CD8-positive, alpha-beta memory T cell (primary cell): ENCODE measurements at places on chromosomes 2 and 18.

DNA sequence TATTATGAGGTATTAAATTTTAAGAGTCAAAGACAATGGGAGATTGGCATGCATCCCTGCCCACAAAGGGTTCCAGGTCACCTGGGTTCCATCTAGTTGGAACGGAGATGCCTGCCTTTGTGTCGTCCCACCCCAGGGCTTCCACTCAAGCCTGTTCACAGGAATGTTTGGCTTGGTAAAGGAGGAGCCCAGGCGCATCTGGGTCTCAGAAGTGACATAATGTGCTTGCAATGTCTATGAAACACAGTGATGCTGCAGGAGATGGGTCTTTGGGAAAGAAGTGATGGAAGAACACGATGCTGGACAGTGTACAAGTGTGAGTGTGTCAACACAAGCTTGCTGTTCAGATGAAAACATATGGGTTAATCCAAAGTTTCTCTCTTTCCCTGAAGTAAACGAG, 49.6 kb upstream of the ZNF396 start:
- no peak overlapping the region for H3K27ac ChIP-seq
- H3K4me3 ChIP-seq = no peak overlapping the region
- H3K4me1 ChIP-seq = no peaks in the 10 kb centered on the region
- H3K27me3 ChIP-seq = no peaks in the 10 kb centered on the region

DNA sequence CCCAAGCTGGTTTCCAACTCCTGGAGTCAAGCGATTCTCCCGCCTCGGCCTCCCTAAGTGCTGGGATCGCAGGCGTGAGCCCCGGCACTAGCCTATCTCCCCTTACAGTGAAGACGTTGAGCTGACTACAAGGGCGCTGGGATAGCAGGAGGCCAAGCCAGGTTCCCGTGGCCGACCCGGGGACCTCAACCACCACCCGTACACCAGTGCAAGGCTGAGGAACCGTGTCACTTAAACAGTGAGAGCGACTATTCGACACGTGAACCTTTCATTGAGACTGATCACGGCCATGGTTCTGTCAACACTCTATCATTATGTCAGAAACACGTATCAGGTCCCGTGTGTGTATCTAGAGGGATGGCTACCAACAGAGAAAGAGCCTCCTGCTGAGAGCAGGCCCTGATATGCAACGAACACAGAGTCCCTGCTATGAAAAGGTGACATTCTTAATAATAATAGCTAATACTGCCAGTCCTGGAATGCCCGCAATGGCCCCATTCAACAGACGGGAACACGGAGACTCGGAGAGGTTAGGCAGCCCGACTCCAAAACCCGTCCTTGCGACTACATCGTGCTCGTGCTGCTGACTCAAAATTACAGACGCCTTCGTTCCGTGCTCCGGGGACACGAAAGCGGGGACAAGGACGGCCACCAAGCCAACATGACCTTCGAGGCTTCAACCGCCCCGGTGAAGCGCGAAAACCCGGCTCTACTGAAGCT, 833 bp downstream of the AFG3L2 start:
- no peaks in the 10 kb centered on the region for H3K27me3 ChIP-seq
- peak; percentile 5 for DNase-seq
- H3K4me3 ChIP-seq = peak overlapping the region; percentile 84
- H3K27ac ChIP-seq = peak overlapping the region; percentile 95

GRCh38 chr2:111178296-111178695, 57.6 kb downstream of the BCL2L11 start:
- H3K4me1 ChIP-seq = no peaks in the 10 kb centered on the region
- no peak for DNase-seq
- no peaks in the 10 kb centered on the region for H3K27me3 ChIP-seq
- no peak overlapping the region for H3K4me3 ChIP-seq
- no peaks in the 10 kb centered on the region for H3K36me3 ChIP-seq
- no peak overlapping the region for H3K27ac ChIP-seq

- no peaks in the 10 kb centered on the region for H3K36me3 ChIP-seq
- no peak overlapping the region for H3K27ac ChIP-seq
Observed at GRCh38 chr2:170690640-170691039, 24.5 kb upstream of the SP5 start.

- DNase-seq = no peak
- H3K27ac ChIP-seq = no peak overlapping the region
- no peak overlapping the region for H3K4me3 ChIP-seq
- H3K4me1 ChIP-seq = no peaks in the 10 kb centered on the region
- H3K36me3 ChIP-seq = no peaks in the 10 kb centered on the region
- no peaks in the 10 kb centered on the region for H3K27me3 ChIP-seq
Observed at GRCh38 chr18:55214969-55215368, 255.7 kb upstream of the CCDC68 start.

GRCh38 chr18:37332628-37333420, 232.8 kb downstream of the CELF4 start:
- DNase-seq = no peak
- H3K36me3 ChIP-seq = no peaks in the 10 kb centered on the region
- no peak overlapping the region for H3K27ac ChIP-seq
- no peak overlapping the region for H3K4me3 ChIP-seq
- H3K27me3 ChIP-seq = no peaks in the 10 kb centered on the region
- no peaks in the 10 kb centered on the region for H3K4me1 ChIP-seq
